ENCODE measurements at places on chromosomes 3 and 15. TPM values are rescaled to one million over a fixed set of nuclear protein-coding genes. Genes with fewer than 3 reads are reported as not detected.

ZNF197 gene
- polyA plus RNA-seq = 6.6 TPM

C3orf85 gene
- not detected for polyA plus RNA-seq

ANKUB1 gene
- polyA plus RNA-seq = not detected

PLA1A gene
- polyA plus RNA-seq = 2.6 TPM

RASGRP1 gene
- polyA plus RNA-seq = 0.03 TPM

SHF gene
- 1.9 TPM for polyA plus RNA-seq

C3orf80 gene
- 0.10 TPM for polyA plus RNA-seq

SLC28A1 gene
- 0.17 TPM for polyA plus RNA-seq

GABRB3 gene
- 0.42 TPM for polyA plus RNA-seq

SLC28A2 gene
- polyA plus RNA-seq = not detected

NMNAT3 gene
- polyA plus RNA-seq = 6.8 TPM

CYP1A2 gene
- not detected for polyA plus RNA-seq

SEC22C gene
- 17.4 TPM for polyA plus RNA-seq

SGO1 gene
- 0.04 TPM for polyA plus RNA-seq

HES1 gene
- polyA plus RNA-seq = 11.7 TPM

IL17RD gene
- polyA plus RNA-seq = 1.4 TPM

MYZAP gene
- 280 TPM for polyA plus RNA-seq

MOBP gene
- polyA plus RNA-seq = not detected

RPN1 gene
- polyA plus RNA-seq = 290 TPM

AGBL1 gene
- polyA plus RNA-seq = under 0.01 TPM

SYNPR gene
- 0.12 TPM for polyA plus RNA-seq

SLC24A1 gene
- 1.0 TPM for polyA plus RNA-seq

NRROS gene
- polyA plus RNA-seq = 2.6 TPM

OSTN gene
- not detected for polyA plus RNA-seq

TGM4 gene
- not detected for polyA plus RNA-seq

HEG1 gene
- polyA plus RNA-seq = 23.7 TPM

BAHD1 gene
- polyA plus RNA-seq = 7.8 TPM

MAGEL2 gene
- 0.04 TPM for polyA plus RNA-seq

UBAP1L gene
- 1.8 TPM for polyA plus RNA-seq

SNTN gene
- polyA plus RNA-seq = not detected

SLC22A13 gene
- 0.23 TPM for polyA plus RNA-seq

CCDC191 gene
- polyA plus RNA-seq = 0.50 TPM

REC114 gene
- polyA plus RNA-seq = not detected

GSK3B gene
- 26.9 TPM for polyA plus RNA-seq

CPN2 gene
- 0.14 TPM for polyA plus RNA-seq

GOLGA8T gene
- 0.30 TPM for polyA plus RNA-seq

FGD5 gene
- polyA plus RNA-seq = 12.8 TPM

CSK gene
- 24.7 TPM for polyA plus RNA-seq

STRIT1 gene
- polyA plus RNA-seq = 12.0 TPM

IQCF5 gene
- not detected for polyA plus RNA-seq

CGNL1 gene
- 4.9 TPM for polyA plus RNA-seq

RPS17 gene
- 1,611 TPM for polyA plus RNA-seq

CEP152 gene
- polyA plus RNA-seq = 1.6 TPM

CORO2B gene
- 7.2 TPM for polyA plus RNA-seq

ILDR1 gene
- polyA plus RNA-seq = not detected

NRG4 gene
- polyA plus RNA-seq = not detected

PLCH1 gene
- 0.07 TPM for polyA plus RNA-seq

EEFSEC gene
- 19.4 TPM for polyA plus RNA-seq

FRMD4B gene
- 4.5 TPM for polyA plus RNA-seq

A4GNT gene
- not detected for polyA plus RNA-seq

IL12A gene
- 1.1 TPM for polyA plus RNA-seq

EXD1 gene
- not detected for polyA plus RNA-seq

CHRNB4 gene
- polyA plus RNA-seq = not detected

ACKR4 gene
- 2.2 TPM for polyA plus RNA-seq

ZMYND10 gene
- polyA plus RNA-seq = 0.29 TPM

C3orf20 gene
- not detected for polyA plus RNA-seq

ECE2 gene
- polyA plus RNA-seq = not detected
